Ovary (tissue), 10 donors: ENCODE measurements at places on chromosomes 1 and 21. TPM values are rescaled to one million over a fixed set of nuclear protein-coding genes. Genes with fewer than 3 reads are reported as not detected.
A peak's percentile ranks its signal among the peaks of the same experiment; 100 is the strongest.

- no peak overlapping the region for H3K27ac ChIP-seq
- no peak overlapping the region for H3K4me3 ChIP-seq
- no peak for DNase-seq
- no peaks in the 10 kb centered on the region for H3K27me3 ChIP-seq
Measured at GRCh38 chr1:14672005-14672404, 73.5 kb downstream of the KAZN start.

- no peaks in the 10 kb centered on the region for H3K27me3 ChIP-seq
- no peak for DNase-seq
- no peaks in the 10 kb centered on the region for H3K36me3 ChIP-seq
- H3K27ac ChIP-seq, result no peak overlapping the region
- H3K4me1 ChIP-seq, result no peaks in the 10 kb centered on the region
Measured at GRCh38 chr1:61005614-61006580, 76.5 kb upstream of the NFIA start.

GRCh38 chr1:97013136-97013535 is 291.6 kb downstream of the PTBP2 start:
- no peak for DNase-seq
- no peak overlapping the region for H3K4me3 ChIP-seq
- H3K27me3 ChIP-seq, result no peaks in the 10 kb centered on the region

- DNase-seq, result no peak
- no peaks in the 10 kb centered on the region for H3K27me3 ChIP-seq
Measured at GRCh38 chr1:216140730-216141524, 282.3 kb downstream of the USH2A start.

- no peak overlapping the region for H3K27ac ChIP-seq
- no peak overlapping the region for H3K4me3 ChIP-seq
- DNase-seq, result no peak
Measured at GRCh38 chr21:38404177-38404576, 94.1 kb downstream of the ERG start.

DNA sequence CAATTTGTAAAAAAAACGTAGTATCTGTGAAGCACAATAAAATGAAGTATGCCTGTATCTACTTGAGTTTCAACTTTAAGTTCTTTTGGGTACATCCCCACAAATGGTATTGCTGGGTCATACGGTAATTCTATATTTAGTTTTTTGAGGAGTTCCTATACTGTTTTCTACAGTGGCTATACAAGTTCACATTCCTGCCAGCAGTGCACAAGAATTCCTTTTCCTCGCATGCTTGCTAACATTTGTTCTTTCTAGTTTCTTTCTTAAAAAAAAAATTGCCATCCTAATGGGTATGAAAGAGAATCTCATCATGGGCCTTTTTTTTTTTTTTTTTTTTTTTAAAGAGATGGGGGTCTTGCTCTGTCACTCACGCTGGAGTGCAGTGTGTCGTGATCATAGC is 41.9 kb downstream of the UCK2 start:
- no peaks in the 10 kb centered on the region for H3K36me3 ChIP-seq
- DNase-seq, result no peak
- H3K4me3 ChIP-seq, result no peak overlapping the region
- no peaks in the 10 kb centered on the region for H3K4me1 ChIP-seq

GRCh38 chr1:180911640-180912191 is 981 bp upstream of the KIAA1614 start:
- peak overlapping the region; percentile 64 for H3K4me3 ChIP-seq
- peak overlapping the region; percentile 94 for H3K27ac ChIP-seq
- DNase-seq, result no peak
- no peaks in the 10 kb centered on the region for H3K27me3 ChIP-seq
- no peaks in the 10 kb centered on the region for H3K4me1 ChIP-seq

GRCh38 chr1:43653339-43653738 is 3.4 kb downstream of the KDM4A start:
- no peaks in the 10 kb centered on the region for H3K4me1 ChIP-seq
- H3K27me3 ChIP-seq, result no peaks in the 10 kb centered on the region
- H3K36me3 ChIP-seq, result no peaks in the 10 kb centered on the region

GRCh38 chr1:201887116-201887866 is 1.4 kb upstream of the SHISA4 start:
- H3K36me3 ChIP-seq, result no peaks in the 10 kb centered on the region
- H3K27me3 ChIP-seq, result no peaks in the 10 kb centered on the region
- no peak overlapping the region for H3K4me3 ChIP-seq
- no peak overlapping the region for H3K27ac ChIP-seq

- peaks cover 19% of the 10 kb centered on the region for H3K4me1 ChIP-seq
- H3K4me3 ChIP-seq, result no peak overlapping the region
- H3K27me3 ChIP-seq, result no peaks in the 10 kb centered on the region
- no peaks in the 10 kb centered on the region for H3K36me3 ChIP-seq
- DNase-seq, result peak; percentile 84
Measured at GRCh38 chr1:201709564-201710295, 119.2 kb upstream of the IPO9 start.

DNA sequence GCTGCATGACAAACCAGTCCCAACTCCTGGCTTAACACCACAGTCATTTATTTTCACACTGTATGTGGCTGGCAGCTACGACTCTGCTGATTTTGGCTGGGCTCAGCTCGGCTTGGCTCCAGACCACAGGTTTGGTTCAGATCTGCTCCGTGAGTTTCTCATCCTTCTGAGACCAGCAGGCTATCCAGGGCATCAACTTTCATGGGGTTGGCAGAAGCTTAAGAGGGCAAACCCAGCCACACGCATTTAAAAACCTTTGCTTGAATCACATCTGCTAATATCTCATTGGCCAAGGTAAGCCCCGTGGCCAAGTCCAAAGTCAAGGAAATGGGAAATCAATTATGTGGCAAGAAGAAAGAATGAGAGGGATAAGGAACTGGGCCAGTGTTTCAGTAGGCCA is 574.2 kb downstream of the MATN1 start:
- no peaks in the 10 kb centered on the region for H3K4me1 ChIP-seq
- H3K27ac ChIP-seq, result no peak overlapping the region
- DNase-seq, result no peak
- no peaks in the 10 kb centered on the region for H3K27me3 ChIP-seq
- no peak overlapping the region for H3K4me3 ChIP-seq

- H3K4me1 ChIP-seq, result peaks cover 13% of the 10 kb centered on the region
- peak; percentile 19 for DNase-seq
- no peak overlapping the region for H3K4me3 ChIP-seq
- no peak overlapping the region for H3K27ac ChIP-seq
Measured at GRCh38 chr1:234731569-234732085, 121.6 kb upstream of the IRF2BP2 start.

DNA sequence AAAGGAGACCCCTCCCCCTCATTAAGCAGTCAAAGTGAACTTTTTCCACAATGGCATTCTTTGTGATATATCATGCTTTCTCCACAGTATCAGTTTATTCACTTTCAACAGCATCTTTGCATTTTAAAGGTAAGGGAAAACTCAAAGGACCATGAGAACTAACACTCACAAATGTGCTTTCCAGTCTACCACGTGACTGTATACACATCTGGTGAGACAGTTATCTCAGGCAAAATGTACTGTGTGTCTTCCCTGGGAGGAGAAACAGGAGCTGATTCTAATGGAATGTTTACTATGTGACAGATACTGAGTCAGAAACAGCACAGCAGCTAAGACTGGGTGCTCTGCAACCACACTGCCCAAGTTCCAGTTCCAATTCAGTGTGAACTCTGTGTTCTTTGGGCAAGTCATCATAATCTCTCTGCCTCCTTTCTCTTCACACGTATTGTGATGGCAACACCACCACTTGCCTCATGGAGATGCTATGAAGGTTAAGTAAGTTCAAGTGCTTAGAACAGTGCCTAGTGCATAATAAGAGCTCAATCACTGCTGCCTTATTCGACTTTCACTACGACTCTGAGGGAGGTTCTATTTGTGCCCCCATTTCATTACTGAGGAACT is 79.0 kb downstream of the SLC45A1 start:
- no peaks in the 10 kb centered on the region for H3K27me3 ChIP-seq
- DNase-seq, result no peak
- H3K27ac ChIP-seq, result no peak overlapping the region
- H3K4me3 ChIP-seq, result no peak overlapping the region
- H3K36me3 ChIP-seq, result no peaks in the 10 kb centered on the region

GRCh38 chr1:156578055-156578454 is 1.5 kb upstream of the TTC24 start:
- H3K27ac ChIP-seq, result no peak overlapping the region
- H3K4me3 ChIP-seq, result no peak overlapping the region
- DNase-seq, result no peak
- H3K4me1 ChIP-seq, result no peaks in the 10 kb centered on the region
- H3K36me3 ChIP-seq, result no peaks in the 10 kb centered on the region
- no peaks in the 10 kb centered on the region for H3K27me3 ChIP-seq

DNA sequence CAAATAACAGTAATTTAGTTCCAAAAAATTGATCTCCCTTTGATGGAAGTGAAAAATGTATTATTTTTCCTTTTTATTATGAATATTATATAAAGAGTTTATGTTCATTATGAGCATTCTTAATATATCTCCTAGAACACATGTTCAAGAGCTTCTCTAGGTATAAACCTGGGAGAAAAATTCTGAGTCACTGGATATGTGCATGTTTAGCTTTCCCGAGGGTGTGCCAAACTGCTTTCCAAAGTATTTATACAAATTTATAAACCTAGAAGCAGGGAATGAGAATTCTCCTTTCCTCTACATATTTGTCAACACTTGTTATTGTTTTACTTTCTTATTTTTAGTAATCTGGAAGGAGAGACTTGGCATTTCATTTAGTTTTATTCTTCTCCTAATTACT is 25.0 kb downstream of the XCL2 start:
- H3K4me1 ChIP-seq, result peaks cover 8% of the 10 kb centered on the region
- no peaks in the 10 kb centered on the region for H3K27me3 ChIP-seq
- H3K27ac ChIP-seq, result no peak overlapping the region
- H3K36me3 ChIP-seq, result no peaks in the 10 kb centered on the region
- DNase-seq, result no peak

BEST4 gene
- 0.25 TPM for polyA plus RNA-seq

ZNF697 gene
- polyA plus RNA-seq, result 6.2 TPM

LRRC3 gene
- polyA plus RNA-seq, result 3.9 TPM

KAZN gene
- 10.1 TPM for polyA plus RNA-seq

ZNF593OS gene
- 0.54 TPM for polyA plus RNA-seq

PGLYRP3 gene
- not detected for polyA plus RNA-seq

KIAA0040 gene
- polyA plus RNA-seq, result 7.3 TPM

NOTCH2 gene
- polyA plus RNA-seq, result 21.3 TPM

OR2T2 gene
- polyA plus RNA-seq, result not detected

STIL gene
- 0.64 TPM for polyA plus RNA-seq

CYP4Z1 gene
- 0.07 TPM for polyA plus RNA-seq

HSPG2 gene
- polyA plus RNA-seq, result 37.9 TPM

SETSIP gene
- polyA plus RNA-seq, result not detected
